ENCODE measurements at places on chromosomes 5 and 9.

GRCh38 chr5:8773046-8773615 is 772.7 kb downstream of the SEMA5A start:
- no peak for DNase-seq

DNA sequence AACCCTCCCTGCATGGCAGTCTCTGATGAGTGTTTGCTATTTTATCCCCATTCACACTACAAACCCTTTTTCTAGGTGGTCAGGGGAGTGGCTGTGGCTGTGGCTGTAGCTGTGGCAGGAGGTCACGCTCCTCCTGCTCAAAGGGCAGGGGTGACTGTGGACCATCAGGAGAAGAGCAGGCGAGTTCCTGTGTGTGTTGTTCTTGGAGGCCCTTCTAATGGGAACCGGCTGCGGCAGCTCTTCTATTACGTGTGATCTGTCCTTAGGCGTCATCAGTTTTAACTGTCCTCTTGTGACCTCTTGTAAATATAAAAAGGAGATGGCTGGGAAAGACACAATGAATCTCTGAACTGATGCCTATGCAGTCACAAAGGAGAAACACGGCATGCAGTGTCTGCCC is 65.1 kb downstream of the ANKH start:
- DNase-seq: no peak

DNA sequence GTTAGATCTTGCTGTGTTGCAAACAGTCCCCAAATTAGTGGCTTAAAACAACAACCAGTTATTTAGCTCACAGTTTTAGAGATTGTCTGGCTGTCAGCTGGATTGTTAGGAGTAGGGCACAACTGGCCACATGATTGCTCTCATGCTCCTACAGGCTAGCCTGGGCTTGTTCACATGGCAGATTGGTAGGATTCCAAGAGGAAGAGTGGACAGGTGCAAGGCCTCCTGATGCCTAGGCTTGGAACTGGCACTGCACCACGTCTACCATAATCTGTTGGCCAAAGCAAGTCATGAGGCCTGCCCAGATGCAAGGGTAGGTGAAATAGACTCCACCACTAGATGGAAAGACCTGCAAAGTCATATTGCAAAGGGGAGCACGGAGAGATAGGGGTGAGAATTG is 76.4 kb downstream of the ACER2 start:
- no peak for DNase-seq

- DNase-seq: no peak
These were observed 10.1 kb upstream of the CCDC187 start for GRCh38 chr9:136314056-136314416.

- DNase-seq: no peak
These were observed 346.5 kb upstream of the MEF2C start for GRCh38 chr5:89229331-89230070.

- DNase-seq: peak; percentile 34
These were observed 890 bp downstream of the PIK3R1 start for GRCh38 chr5:68216245-68217046.

GRCh38 chr9:33752130-33752637 is 43.2 kb upstream of the PRSS3 start:
- no peak for DNase-seq

- DNase-seq: no peak
These were observed 403.5 kb upstream of the ST8SIA4 start for GRCh38 chr5:101306391-101307137.

- DNase-seq: peak; percentile 43
These were observed 47.8 kb downstream of the ANXA2R start for GRCh38 chr5:42992088-42992879.

GRCh38 chr5:159106569-159107282 is 7.0 kb upstream of the EBF1 start:
- DNase-seq: peak; percentile 64

GRCh38 chr9:127856094-127856728 is 1.8 kb upstream of the ENG start:
- no peak for DNase-seq

GRCh38 chr5:133440467-133441115 is 171.8 kb downstream of the FSTL4 start:
- no peak for DNase-seq

DNA sequence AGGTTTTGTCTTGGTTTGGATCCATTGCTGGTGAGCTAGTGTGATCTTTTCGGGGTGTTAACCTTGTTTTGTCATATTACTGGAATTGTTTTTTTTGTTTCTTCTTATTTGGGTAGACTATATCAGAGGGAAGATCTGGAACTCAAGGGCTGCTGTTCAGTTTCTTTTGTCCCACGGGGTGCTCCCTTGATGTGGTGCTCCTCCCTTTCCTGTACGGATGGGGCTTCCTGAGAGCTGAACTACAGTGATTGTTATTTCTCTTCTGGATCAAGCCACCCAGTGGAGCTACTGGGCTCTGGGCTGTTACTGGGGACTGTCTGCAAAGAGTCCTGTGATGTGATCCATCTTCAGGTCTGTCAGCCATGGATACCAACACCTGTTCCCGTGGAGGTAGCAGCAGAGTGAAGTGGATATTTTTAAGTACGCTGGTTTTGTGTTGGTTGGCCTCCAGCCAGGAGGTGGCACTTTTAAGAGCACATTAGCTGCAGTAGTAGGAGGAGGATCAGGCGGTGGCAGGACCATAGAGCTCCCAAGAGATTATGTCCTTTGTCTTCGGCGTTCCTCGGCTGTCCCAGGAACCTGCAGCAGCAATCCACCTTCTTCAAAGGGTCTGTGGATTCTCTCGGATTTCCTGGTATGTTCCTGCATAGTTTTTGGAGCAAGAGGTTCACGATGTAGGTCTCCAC is 27.2 kb downstream of the SCAMP1 start:
- no peak for DNase-seq

DNA sequence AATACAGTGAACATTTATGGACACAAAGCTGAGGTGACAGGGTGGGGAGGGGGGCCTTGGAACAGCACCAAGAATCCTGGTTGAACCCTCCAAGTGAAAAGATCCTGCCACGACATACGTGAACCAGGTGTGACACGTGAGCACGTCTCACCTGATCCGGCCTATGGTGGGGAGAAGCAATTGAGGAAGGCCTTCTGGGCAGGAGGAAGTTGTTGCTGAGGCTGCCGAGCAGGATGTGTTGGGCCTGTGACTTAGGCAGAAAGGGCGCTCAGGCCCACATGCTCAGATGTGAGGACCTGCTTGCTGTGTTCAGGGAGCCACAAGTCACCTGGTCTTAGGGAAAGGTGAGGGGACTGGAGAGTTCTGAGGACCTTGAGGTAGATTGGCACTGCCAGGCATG is 2.5 kb upstream of the MAPK9 start:
- no peak for DNase-seq

- DNase-seq: no peak
These were observed 454.0 kb upstream of the RGMB start for GRCh38 chr5:98319299-98320011.

DNA sequence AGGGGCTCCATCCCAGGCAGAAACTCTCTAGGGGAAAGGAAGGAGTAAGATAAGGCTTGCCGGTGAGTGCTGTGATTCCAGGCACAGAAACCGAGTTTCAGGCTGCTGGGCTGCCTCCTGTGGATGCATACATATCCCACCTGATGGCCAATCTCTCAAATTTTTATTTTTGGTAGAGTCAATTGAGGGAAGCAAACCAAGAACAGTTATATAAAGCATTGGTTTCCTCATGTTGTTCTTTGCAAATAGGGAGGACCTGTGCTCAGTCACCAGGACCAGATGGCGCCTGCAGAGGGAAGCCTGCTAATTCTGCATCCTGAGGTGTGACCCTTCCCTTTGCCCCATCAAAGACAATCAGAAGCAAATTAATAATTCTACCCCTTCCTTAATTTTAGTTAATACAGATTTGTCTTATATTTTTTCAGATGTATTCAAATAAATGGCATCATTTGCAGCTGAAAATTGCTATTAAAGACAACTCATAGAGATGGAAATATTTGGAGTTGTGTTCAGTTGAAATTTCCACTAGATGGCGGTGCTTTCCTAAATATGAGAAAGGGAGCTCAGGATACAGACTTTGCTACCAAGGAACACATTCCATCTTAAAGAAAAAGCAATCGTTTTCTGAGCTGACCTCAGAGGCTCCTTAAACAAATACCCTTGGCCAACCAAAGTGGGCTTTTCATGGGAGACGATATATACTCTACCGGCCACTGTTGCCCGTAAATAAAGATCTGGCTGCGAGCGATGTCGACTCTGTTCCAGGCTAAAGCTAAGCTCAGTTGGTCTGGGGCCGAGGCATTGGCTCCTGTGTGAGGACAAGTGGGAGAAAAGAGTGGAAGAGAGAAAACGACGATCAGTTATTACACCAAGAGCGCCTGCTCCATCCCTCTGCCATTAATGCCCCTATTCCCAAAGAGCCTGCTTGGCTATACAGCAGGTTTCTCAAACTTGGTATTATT is 225.7 kb upstream of the KLF9 start:
- DNase-seq: no peak

GRCh38 chr9:90274725-90275124 is 367.9 kb downstream of the DIRAS2 start:
- no peak for DNase-seq

- DNase-seq: no peak
These were observed 208.1 kb downstream of the SNX18 start for GRCh38 chr5:54725391-54726280.

DNA sequence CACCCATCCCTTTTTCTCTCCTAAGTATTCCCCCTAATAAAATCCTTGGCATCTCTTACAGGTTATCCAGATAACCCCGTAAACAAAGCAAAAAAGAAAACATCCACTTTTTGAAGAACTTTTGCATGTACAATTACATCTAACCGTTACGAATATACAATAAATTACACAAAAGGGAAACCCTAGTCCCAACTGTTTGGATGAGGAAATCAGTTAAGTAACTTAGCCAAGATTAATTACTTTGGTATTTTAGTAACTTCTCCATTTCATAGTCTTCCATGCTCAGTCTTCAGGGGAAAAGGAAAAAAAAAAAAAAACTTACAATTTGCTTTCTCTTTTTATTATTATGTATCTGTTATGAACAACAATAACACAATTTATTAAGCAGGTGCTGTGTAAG is 212.9 kb downstream of the ACTL7B start:
- DNase-seq: no peak

GRCh38 chr5:139212486-139212885 is 14.3 kb upstream of the SIL1 start:
- DNase-seq: no peak

GRCh38 chr9:135032868-135033460 is 54.5 kb upstream of the OLFM1 start:
- no peak for DNase-seq

DNA sequence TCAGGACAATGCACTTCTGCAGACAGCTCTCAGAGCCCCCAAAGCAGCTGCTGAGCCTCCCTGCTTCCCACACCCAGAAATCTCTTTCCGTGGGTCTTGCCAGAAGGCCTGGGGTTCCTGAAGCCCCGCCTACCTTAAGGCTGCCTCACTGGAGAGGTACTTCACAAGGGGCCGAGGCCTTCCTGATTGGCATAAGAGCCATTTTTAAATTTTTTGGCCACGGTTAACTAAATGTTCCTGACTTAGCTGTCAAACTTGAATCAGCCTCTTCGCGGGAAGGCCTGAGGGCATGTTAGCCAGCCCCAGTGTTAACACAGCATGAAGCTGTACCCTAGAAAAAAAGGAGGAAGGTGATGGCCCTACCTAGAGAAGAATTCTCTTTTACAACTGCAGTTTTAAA is 20.7 kb upstream of the EPB41L4B start:
- no peak for DNase-seq

DNA sequence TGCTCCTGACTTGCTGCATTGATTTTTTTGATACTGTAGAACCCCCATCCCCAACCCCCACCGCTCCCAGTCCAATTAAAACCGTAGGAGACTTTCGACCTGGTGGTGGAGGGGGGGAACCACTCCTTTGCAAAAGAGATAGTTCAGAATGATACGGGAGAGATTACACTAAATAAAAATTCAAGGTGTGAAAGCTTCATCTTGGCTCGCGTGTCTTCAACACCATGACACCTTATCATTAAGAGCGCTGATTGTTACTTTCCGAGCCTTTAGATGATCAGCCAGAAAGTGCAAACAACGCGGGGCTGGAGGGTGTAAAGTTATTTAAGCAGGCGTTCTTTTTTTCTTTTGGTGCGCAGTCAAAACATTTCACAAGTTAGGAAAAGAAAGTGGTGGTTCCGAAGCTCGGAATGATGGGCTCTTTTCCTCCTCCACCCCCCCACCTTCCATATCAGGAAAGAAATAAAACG is 1.3 kb upstream of the ZNF462 start:
- no peak for DNase-seq

GRCh38 chr5:32583582-32584232 is 1.6 kb upstream of the SUB1 start:
- DNase-seq: no peak

DNA sequence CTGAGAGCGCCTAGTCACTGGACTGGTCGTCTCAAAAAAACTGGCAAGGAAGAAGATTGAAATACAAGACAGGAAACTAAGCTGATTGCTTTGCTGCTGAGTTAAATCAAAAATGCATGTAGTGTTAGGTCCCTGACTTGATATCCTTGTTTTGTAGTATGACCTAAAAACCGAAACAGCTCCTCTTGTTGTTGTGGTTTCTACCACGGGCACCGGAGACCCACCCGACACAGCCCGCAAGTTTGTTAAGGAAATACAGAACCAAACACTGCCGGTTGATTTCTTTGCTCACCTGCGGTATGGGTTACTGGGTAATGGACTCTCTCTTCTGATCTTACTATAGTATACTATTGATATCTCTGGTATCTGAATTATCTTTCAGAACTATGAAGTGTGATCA is 4.3 kb downstream of the MTRR start:
- no peak for DNase-seq

GRCh38 chr9:92634712-92635605 is 35.0 kb downstream of the IPPK start:
- DNase-seq: no peak

DNA sequence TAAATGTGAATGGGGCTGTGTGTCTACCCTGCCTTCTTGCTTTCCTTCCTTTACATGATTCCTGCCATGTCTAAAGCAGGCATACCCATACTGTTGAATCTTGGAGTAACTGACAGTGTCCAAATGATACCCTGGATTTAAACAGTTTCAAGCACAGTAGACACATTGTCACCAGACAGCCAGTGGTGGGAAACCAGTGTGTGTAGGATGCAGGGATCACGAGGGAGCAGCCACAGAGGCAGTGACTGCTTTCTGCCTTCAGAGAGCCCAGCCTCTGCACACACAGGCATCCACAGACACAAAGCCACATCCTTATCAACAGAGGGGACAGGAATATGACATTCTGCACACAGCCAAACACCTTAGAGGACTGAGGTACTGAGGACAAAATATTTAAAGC is 184.2 kb upstream of the TBCA start:
- DNase-seq: no peak

Data from stimulated activated CD4-positive, alpha-beta T cell treated with anti-CD3 and anti-CD28 coated beads, Interleukin-1b, Interleukin-23, amount 100 ng/mL, for 1 hour (primary cell).